ENCODE measurements at places on chromosomes 3 and 15. TPM values are rescaled to one million over a fixed set of nuclear protein-coding genes. Genes with fewer than 3 reads are reported as not detected.
A peak's percentile ranks its signal among the peaks of the same experiment; 100 is the strongest.

DNA sequence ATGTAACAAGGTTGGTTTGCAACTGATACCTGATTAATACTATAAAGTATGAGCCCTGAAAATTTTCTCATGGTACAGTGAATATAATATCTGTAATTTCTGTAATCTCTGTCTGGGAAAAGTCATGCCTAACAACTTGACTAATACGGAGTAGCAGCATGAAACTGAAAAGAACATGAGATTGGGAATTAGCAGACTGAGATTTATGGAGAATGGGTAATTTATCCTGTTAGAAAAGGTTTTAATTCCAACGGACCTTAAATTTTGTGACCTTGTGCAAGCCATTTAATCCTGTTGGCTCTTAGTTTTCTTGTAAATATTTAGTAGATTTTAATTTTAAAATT lies 90.2 kb upstream of the CMC1 start:
- no peak for DNase-seq

GRCh38 chr15:58486062-58486461 lies 54.3 kb downstream of the LIPC start:
- DNase-seq, result no peak

The ZIC1 gene
- total RNA-seq, result not detected

DNA sequence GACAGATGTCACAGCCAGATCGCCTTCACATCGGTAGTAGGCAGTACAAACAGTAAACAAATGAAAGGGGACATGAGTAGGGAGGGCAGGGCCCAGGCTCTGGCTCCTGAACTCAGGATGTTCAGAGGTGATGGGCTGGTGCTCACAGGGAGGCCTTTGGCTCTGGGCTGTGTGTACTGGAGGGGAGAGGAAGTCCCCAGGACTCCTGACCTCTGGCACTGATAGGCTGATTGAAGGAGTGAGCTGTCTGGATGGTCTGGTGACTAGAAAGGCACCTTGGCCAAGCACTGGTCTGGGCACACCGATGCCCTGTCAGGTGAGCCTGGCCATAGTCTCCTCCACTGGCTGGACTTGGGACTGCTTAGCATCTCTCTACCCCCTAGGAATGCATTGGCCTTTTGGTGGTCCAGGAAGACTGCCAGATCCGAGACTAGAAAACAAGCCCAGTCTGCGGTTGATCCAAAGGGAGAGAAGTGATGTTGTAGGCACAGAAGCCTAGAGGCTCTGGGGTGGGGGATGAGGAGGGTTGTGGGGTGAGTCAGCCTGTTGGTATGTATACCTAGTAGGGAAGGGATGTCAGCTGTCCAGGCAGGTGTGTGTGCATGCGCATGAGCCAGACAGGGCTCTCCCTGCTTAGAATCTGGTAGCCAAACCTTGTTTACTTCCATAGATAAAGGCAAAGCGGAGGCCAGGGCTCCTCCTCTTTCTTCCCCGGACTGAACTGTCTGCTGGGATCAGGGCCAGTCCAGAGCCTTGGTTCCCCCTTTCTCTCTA lies 1.9 kb downstream of the SPINT1 start:
- DNase-seq, result no peak

- DNase-seq, result peak; percentile 80
Observed at GRCh38 chr3:50572158-50572557, 2.8 kb downstream of the HEMK1 start.
